Activated CD8-positive, alpha-beta memory T cell treated with anti-CD3 and anti-CD28 coated beads, Interleukin-2, amount 50 U/mL, for 4 hours (primary cell): ENCODE measurements at places on chromosomes 1 and 21.

- DNase-seq, result no peak
These were observed 58.9 kb downstream of the VWA5B1 start for GRCh38 chr1:20349561-20349960.

GRCh38 chr1:199909137-199909536, 118.4 kb upstream of the NR5A2 start:
- no peak for DNase-seq

DNA sequence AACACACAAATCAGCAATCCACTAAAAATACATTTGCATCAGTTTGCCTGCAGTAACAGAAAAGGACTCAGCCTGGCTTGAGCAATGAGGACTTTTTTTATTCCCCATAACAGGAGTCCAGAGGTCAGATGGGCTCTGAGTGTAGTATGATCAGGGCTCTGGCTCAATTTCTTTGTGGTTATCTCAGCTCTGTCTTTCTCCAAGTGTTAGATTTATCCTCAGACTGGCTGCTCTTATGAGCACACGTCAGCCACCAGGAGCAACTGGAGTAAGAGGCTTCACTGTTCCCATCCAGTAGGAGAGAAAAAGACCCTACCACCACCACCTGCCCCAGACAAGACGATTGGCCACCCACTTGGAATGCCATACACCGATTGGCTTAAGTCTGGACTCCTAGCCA, 36.2 kb upstream of the KLHDC7A start:
- no peak for DNase-seq

DNA sequence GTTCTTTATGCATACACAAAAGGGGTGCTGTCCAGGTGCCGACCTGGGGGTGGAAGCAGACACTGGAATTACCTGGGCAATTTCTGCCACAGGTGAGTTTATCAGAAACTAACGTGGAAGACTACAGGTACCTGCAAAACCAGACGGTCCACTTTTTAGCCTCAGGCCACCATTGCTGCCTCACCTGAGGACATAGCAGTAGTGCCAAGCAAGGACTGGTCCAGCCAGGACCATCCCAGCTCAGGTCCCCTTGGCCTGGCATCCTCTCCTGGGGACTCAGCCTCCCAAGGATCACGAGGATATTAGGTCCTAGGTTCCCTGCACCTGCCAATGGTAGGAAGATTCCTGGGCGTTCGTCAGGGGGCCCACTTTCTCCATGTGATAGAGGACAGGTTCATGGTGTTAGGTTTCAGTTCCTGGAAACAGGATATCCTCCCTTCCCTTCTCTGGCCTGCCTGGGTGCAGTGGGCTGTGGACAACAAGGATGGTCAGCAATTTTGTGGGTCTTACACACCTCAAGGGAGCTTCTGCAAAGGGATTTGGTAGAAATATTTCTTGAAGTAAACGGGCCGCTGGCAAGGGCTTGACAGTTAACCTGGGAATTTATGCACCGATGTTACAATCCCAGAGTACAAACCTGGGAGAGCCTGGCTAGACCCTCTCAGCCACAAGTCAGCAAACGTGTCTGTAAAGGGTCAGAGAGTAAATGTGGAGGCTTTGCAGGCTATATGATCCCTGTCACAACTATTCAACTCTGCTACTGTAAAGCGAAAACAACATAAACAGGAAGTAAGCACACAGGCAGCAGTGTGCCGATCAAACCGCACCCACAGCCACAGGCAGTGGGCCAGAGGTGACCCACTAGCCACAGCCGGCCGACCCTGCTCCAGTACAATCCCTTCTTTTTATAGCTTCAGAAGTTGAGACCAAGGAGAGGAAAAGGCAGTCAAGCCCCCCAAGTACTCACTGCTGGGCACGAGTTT, 71.4 kb upstream of the RAB4A start:
- DNase-seq, result no peak

DNA sequence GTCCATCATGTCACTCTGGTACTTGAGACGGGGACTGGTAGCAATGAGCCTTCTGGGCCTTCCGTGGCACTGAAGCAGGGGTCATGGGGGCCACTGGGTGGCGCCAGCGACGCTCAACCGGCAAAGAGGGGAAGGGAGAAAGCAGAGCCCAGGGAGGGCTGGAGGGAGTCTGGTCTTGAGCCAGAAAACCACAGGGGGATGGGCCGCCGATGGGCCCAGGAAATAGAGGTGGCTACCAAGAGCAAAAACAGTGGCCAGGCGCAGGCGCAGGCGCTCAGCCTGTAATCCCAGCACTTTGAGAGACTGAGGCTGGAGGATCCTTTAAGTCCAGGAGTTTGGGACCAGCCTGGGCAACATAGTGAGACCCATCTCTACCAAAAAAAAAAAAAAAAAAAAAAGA, 21.8 kb downstream of the EXOC8 start:
- DNase-seq, result peak; percentile 29

- no peak for DNase-seq
These were observed 35.4 kb downstream of the RCSD1 start for GRCh38 chr1:167665469-167665868.

DNA sequence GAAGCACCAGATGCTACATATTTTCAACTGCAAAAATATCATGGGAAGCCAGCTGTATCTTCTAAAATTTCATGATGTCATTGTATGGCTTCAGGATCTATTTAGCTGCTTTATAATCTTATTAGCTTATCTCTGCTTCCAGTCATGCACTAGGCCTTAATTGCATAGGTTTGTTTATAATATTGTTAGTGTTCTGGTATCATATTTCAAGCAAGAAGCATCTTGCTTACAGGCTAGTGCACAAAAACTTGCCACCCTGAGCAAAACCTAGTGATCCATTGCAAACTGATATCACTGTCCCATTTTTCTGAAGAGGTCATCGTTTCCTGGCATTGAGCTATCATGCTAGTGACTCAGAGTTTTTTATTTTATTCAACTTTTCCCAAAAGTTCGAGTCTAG, 15.7 kb upstream of the NRIP1 start:
- DNase-seq, result no peak

- DNase-seq, result no peak
These were observed 77.6 kb downstream of the MORN1 start for GRCh38 chr1:2313651-2314261.

- no peak for DNase-seq
These were observed 53.6 kb downstream of the FBXO42 start for GRCh38 chr1:16298653-16299052.

DNA sequence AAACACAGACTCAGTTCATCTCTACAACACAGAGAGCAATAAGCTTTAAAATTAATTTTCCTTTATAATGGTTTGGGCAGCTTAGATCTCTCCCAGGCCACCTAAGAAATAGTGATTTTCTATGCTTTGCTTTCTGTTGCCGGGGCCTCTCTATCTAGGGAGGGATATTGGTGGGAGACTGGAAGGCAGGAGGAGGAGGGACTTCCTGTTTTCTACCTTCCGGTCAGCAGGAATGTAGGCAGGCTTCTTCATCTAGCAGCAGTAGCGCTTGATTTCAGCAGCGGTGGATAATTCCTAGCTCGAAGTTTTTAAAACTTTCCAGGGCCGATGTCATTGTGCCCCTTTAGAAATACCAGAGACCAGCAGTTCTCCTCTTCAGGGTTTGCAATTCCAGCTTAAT, 5.1 kb upstream of the DESI2 start:
- no peak for DNase-seq

- no peak for DNase-seq
These were observed 43.9 kb upstream of the LYST start for GRCh38 chr1:235910357-235911299.

DNA sequence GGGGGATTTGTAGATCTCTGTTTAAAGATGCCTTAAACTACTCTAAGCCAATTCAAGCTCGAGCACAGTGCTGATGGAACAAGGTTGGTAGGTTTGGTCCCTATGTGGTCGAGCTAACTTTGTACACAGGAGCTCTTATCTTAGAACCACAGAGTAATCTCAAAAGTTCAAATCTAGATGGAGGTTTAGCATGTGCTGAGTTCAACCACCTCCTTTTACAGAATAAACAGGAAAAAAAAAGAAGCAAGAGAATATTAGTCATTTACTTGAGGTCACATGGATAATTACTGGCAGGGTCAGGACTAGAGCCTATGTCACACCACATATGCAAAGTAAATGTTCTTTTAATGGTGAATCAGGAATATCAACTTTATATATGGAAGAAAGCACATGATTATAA, 86.2 kb downstream of the DTL start:
- no peak for DNase-seq

DNA sequence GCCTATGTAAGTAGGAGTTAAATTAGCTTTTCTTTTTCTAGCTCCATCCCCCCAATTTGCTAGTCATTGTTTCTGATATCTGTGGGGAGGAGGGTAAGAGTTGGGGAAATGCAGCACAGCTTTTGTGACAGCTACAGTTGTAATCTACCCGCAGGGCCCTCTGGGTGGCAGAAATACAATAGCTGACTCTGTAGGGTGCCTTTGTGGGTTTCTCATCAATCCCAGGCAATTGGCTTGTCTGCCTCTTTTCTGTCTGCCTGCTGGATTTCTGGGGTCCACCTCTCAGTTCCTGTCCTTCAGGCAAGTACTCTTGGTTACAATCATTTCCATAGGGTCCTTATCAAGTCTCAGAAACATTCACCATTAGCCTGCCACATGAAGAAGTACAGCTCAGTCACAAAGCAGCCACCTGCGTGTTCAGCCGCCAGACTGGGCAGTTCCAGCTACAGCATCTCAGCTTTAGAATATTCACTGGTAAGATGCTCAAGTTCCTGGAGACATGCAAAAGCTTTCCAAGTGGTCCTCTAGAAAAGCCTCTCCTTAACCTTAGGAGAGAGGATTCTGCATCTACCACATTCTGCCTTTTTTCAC, 19.2 kb upstream of the SLC44A5 start:
- no peak for DNase-seq

- no peak for DNase-seq
These were observed 148.1 kb downstream of the RGS7 start for GRCh38 chr1:241208910-241209379.
